NT2/D1 (cell line): ENCODE measurements at places on chromosomes 1 and 21.

DNA sequence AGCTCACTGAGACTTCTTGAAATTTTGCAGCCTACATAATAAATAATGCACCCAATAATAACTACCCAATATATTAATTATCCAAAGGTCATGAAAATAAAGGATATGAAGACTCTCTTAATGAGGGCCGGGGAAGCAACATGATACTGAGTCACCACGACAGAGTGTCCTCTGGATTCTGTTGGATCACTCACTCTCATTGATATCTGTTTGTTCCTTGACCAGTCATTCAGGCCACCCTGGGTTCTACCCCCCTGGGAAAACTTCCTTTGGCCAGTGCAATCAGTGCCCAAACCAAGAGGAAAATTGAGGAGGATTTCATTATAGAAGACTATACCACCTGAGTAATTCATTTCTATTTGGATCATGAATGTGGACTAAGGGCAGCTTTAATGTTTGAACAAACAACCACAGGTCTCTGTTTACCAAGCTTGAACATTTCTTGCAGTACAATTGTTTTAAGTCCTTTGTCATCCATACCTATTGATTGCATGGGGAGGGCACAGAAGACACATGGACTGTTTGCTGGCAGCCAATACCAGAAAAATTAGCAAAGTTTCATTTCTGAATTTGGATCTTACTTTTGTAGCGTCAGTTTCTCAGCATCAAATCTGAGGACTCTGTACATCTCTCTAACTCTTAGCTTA lies 137.2 kb upstream of the FGGY start:
- no peak for DNase-seq

- DNase-seq = no peak
These were observed 140.6 kb downstream of the RERE start for GRCh38 chr1:8676813-8677212.

GRCh38 chr21:35406635-35407034 lies 357.5 kb upstream of the RUNX1 start:
- DNase-seq = no peak

GRCh38 chr1:190475421-190476141 lies 2.1 kb downstream of the BRINP3 start:
- DNase-seq = no peak

DNA sequence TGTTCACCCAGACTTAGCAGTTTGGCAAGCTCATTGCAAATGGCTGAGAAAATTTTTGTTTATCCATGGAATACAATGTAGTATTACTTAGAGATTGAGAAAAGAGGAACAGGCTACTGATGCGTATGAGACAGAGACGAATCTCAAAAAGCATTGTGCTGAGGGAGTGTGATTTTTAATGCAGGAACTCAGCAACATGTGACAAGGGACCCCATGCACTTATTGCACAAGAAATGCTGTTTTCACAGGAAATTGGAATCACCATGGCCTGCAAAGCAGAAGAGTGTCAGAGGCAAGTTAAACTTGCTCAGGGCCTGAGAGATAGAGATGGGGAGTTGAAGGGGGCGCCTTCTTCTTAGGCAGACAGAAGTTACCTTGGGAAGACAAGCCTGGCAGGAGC lies 32.6 kb upstream of the TLR5 start:
- no peak for DNase-seq

GRCh38 chr1:202113690-202114300 lies 8.9 kb upstream of the GPR37L1 start:
- DNase-seq = no peak

- no peak for DNase-seq
These were observed 3.4 kb downstream of the S100A10 start for GRCh38 chr1:151990058-151990855.

GRCh38 chr1:83882906-83883305 lies 116.0 kb downstream of the TTLL7 start:
- DNase-seq = no peak

- no peak for DNase-seq
These were observed 134.6 kb upstream of the RUNX3 start for GRCh38 chr1:25064465-25065240.

- no peak for DNase-seq
These were observed 11.8 kb downstream of the TESK2 start for GRCh38 chr1:45479039-45479748.

- no peak for DNase-seq
These were observed 123.7 kb upstream of the COP1 start for GRCh38 chr1:176330782-176331181.

DNA sequence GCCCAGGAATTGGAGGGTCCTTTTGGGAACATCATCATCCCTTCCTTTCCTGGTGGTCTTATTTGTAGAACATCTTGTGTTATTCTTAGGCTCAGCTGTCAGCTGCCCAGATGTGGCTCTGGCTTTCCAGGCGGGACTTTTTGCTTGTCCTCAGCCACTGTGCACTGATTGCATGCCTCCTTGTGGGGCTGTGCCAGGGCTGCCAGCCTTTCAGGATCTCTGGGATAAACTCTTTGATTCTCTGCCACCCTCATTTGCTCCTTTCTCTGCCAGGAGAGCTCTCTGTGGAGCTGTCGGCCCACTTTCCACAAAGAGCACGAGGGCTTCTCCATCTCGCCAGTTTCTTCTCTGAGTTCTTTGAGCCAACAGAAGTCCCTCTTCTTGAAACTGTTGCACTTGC lies 63.1 kb downstream of the PTPRU start:
- DNase-seq = no peak

DNA sequence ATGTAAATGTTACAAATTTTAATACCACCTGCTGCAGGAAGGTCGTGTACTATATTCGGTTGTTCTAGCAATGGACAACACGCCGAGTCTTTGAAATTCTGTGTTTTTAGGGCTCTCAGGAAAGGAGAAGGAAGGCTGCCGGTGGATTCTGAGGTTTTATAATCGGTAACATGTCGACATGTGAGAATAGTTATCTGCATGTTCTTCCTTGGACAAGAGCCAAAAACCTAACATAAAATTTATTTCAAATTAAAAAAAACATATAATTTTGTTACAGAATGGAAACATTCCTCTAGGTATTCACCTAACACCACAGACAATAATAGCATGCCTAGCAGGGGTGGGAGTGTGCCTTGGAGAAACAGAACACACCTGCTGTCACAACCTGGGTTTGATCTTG lies 4.8 kb downstream of the PSMG1 start:
- no peak for DNase-seq

GRCh38 chr1:157585984-157586383 lies 11.9 kb downstream of the FCRL4 start:
- DNase-seq = no peak

- no peak for DNase-seq
These were observed at the start of gene NFASC for GRCh38 chr1:204870160-204870912. NFASC (plus strand) TSS chr1:204870862; CDS start chr1:204944316, 73,454 bp downstream.

DNA sequence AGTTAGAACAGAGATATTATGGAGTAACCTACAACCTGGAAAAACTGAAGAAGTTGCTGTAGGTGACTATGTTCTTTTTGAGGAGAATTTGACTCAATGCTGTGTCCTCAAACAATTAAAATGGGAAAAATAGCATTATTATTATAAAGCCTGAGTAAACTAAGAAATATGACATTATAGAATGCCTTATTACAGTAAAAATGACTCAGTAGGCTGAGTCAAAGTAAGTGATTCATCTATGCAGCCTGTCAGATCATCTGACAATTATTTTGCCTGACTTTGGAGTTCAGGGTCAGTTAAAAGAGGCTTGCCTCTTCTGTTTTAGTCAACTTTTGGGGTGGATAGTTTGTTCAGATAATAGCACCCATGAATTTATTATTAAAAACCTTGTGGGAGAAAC lies 150.8 kb upstream of the PTGFR start:
- DNase-seq = no peak

DNA sequence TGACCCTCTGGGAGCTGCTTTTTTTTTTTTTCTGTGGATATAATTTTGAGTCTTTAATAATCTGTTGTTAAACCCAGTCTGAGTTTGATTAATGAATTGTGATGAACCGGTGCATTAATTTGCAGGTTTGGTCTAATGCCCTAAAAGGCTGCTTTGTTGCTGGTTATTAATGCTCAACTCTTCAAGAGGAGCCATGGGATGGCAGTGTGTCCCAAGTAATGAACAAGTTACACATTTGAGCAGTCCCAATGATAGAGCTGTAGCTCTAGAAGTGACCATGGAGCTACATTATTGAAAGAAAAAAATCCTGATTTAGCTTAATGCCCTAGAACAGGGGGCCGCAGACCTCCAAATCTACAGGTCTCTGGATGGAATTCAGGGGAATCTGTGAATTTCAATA lies 53.1 kb downstream of the RWDD3 start:
- no peak for DNase-seq

GRCh38 chr1:193365966-193366365 lies 179.6 kb upstream of the B3GALT2 start:
- no peak for DNase-seq

DNA sequence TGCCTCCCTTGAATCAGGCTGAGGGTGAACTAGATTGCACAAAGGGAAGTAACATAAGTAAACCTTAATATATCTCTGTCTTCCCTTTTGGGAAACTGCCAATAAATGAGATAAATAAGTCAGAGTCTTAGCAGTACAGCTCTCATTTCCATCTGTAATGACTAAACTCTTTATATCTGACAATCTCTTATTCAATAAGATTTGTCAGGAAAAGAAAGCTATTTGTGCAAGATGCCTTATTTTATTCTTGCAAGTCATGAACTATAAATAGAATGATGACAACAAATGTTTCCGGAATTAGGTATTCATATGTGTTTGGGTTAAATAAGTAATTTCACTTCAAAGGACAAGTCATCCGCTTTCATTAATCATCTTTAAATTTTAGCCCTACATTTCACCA lies 229.2 kb downstream of the PTGER3 start:
- no peak for DNase-seq
